ENCODE measurements at places on chromosomes 6 and 20.
A peak's percentile ranks its signal among the peaks of the same experiment; 100 is the strongest.

- no peak for DNase-seq
Observed at GRCh38 chr6:36781669-36782068, 57.6 kb downstream of the CPNE5 start.

GRCh38 chr6:158018041-158018771 lies 36.5 kb downstream of the SYNJ2 start:
- DNase-seq: no peak

GRCh38 chr6:169848946-169849345 lies 97.5 kb downstream of the ERMARD start:
- DNase-seq: no peak

DNA sequence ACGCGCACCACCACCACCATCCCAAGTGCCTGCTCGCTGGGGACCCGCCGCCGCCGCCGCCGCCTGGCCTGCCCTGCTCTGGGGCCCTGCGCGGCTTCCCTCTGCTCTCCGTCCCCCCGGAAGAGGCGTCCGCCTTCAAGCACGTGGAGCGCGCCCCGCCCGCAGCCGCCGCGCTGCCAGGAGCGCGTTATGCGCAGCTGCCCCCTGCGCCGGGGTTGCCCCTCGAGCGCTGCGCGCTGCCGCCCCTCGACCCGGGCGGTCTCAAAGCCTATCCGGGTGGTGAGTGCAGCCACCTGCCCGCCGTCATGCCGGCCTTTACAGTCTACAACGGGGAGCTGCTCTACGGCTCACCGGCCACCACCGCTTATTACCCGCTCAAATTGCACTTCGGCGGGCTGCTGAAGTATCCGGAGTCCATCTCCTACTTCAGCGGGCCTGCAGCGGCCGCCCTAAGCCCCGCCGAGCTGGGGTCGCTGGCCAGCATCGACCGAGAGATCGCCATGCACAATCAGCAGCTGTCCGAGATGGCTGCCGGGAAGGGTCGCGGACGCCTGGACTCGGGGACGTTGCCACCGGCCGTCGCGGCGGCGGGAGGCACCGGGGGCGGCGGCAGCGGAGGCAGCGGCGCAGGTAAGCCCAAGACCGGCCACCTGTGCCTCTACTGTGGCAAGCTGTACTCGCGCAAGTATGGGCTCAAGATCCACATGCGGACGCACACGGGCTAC lies 7.2 kb downstream of the PRDM13 start:
- peak; percentile 18 for DNase-seq

DNA sequence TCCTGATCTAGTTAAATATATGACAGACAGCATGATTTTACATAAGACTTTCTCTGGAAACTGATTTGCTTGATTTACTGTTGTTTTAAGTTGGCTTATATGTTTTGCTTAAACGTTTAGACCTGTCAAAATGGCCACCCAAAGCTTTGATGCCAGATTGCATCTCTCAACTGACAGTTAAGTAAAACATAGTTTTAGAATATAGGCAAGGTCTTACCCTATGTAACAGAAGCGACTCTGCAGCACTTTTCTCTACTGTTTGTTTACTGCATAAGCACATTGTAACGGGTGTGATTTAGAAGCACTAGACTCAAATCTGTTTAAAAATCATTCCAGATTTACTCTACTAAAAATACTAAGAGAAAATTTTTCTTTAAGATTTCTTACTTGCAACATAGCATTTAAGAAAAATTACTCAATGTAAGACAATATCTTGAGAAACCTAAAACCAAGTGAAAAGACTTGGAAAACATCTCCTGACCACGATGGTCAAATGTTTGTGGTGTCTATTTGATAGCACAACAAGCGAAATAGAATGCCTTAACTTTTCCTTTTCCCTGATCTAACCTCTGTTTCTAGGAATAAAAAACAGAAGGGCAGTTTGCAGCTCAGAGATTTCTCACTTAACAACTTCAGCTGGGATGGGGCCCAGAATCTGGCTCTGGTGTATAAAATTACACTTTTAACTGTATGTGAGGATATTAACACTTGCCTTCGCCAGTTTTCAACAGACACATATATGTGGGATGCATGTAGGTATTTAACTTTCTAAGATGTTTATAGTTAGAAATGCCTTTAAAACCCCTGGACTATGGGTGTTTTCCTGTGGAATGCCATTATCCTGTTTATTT lies 47.4 kb downstream of the AIG1 start:
- DNase-seq: no peak

- no peak for DNase-seq
Observed at GRCh38 chr20:47036091-47036870, 141.6 kb downstream of the EYA2 start.

DNA sequence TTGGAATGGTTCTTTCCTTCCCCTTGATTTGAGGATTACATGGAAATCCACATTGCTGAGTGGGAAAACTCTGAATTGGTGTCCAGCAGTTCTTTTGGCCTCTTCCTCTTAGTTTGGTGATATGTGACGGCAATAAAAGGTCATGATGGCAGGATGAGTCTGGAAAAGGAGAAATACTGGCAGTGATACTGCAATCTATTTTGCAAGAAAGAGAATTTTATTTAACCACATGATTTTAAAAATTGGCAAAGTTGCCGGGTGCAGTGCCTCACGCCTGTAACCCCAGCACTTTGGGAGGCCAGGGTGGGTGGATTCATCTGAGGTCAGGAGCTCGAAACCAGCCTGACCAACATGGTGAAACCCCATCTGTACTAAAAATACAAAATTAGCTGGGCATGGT lies 73.1 kb downstream of the ADTRP start:
- no peak for DNase-seq

DNA sequence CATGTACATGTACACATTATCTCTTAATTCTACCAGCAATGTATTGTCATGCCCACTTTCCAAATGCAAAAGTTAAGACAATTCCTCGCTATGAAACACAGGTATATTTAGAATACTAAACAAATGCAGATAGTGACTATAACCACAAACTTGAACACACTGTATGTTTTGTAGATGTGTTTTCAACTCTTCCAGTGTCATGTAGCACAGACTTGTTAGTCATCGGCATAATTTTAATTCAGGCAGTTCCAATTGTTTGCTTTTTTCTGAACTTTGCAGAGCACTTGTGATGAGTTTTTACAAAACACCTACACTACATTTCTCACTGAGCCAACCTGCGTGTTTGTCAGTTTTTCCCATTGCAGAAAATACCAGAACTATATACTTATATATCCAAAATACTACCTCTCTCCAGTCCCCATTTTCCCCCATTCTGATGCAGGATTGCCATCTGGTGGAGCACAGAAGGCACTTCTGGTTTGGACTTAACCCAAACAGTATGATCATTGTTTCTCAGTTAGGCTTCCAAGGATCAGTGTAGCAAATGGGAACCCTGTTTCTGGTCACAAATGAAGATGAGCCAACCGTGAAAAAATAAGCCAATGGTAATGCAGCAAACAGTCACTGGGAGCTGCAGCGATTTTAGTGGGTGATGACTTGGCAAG lies 143.4 kb downstream of the ADGRB3 start:
- no peak for DNase-seq

DNA sequence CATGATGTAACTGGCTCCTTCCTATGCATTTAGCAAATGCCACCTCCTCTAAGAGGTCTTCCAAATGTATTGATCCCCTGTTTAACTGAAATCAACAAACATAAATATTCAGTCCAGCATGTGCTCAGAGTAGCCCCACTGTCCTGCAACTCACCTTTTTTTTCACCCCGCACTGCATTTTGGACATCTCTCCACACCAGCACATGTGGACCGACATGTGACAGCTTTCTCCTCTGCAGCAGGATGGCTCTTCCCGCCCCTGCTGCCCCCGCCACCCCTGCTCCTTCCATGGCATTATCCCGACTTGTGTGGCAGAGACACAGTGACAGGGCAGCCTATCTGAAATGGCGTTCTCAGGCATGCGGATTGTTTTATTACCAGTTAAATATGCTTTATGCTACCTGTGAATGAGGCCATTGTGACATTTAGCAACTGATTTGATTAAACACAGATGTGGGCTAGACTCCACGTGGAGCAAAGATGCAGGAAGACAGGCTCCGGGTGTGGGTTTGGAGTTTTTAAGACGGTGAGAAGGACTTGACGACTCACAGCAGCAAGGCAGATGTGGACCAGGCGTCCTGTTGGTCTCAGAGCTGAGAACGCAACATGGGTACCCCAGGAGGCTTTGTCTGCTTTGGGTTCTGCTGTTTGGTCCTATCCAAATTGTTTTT lies 161.2 kb downstream of the EYA2 start:
- DNase-seq: no peak

DNA sequence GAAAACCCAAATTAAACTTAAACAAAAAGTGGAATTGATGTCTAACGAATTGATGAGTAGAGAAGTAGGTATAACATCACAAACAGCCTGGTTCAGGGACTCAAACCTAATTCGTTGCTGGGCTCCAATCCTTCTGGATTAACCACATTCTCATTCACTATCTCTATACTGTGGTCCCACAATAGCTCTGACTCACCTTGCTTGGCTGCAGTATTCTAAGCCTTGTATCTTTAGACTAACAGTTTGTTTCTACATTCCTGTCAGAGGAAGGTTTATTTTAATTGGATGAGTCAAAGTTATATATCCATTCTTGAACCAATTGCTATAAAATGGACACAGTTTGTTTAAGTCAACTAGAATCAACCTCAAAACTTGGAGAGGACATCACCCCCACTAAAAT lies 530.5 kb upstream of the PTCHD4 start:
- no peak for DNase-seq
